GM12864 (cell line): ENCODE measurements at places on chromosomes 16 and 17.

GRCh38 chr16:50604065-50604418 lies 55.8 kb downstream of the NKD1 start:
- DNase-seq: no peak

DNA sequence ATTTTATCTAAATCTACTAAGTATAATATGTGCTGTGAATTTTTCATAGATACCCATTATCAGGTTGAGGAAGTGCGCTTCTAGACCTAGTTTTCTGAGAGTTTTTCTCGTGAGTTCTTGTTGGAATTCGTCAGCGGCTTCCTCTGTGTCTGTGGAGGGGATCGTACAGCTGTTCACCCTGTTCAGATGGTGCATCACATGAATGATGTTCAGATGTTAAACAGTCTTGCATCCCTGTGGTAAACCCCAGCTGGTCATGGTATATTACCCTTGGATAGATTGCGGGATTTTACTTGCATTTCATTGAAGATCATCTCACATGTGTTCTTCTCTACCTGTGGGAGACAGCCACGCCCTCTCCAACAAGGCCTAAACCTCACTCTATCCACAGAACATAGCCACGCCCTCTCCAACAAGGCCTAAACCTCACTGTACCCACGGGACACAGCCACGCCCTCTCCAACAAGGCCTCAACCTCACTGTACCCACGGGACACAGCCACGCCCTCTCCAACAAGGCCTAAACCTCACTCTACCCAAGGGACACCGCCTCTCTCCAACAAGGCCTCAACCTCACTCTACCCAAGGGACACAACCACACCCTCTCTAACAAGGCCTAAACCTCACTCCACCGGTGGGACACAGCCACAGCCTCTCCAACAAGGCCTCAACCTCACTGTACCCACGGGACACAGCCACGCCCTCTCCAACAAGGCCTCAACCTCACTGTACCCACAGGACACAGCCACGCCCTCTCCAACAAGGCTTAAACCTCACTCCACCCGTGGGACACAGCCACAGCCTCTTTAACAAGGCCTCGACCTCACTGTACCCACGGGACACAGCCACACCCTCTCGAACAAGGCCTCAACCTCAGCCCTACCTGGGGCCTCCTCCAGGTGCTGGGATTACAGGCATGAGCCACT lies 180.2 kb upstream of the CHMP6 start:
- DNase-seq: no peak

GRCh38 chr17:7098802-7099459 lies 15.7 kb downstream of the ASGR2 start:
- DNase-seq: no peak

GRCh38 chr17:27216836-27217235 lies 77.1 kb upstream of the WSB1 start:
- peak; percentile 42 for DNase-seq

DNA sequence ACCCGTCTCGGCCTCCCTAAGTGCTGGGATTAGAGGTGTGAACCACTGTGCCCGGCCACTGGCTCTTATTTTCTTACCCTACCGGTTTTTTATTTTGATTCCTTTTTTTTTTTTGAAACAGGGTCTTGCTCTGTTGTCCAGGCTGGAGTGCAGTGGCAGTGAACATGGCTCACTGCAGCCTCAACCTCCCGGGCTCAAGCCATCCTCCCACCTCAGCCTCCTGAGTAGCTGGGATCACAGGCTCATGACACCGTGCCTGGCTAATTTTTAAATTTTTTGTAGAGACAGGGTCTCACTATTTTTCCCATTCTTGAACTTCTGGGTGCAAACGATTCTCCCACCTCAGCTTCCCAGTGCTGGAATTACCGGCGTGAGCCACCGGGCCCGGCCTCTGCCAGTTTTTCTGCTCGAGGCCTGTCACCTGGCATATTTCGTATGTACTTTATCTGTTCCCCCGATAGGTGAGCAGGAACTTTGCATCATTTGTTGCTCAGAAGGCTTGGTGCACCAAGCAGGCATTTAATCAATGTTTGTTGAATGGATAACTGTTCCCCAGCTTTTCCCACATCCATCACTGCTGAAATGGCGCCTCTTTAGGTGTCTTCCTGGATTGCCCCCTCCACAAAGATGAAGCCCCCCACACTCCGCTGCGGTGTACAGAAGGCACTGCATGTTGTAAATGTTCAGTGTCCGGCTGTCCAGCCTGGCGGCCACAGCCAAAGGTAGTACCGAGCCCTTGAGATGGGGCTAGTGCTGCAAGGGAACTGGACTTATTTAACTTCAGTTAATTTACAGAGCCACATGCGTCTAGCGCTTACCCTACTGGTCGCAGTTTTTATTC lies 858 bp upstream of the TELO2 start:
- no peak for DNase-seq

DNA sequence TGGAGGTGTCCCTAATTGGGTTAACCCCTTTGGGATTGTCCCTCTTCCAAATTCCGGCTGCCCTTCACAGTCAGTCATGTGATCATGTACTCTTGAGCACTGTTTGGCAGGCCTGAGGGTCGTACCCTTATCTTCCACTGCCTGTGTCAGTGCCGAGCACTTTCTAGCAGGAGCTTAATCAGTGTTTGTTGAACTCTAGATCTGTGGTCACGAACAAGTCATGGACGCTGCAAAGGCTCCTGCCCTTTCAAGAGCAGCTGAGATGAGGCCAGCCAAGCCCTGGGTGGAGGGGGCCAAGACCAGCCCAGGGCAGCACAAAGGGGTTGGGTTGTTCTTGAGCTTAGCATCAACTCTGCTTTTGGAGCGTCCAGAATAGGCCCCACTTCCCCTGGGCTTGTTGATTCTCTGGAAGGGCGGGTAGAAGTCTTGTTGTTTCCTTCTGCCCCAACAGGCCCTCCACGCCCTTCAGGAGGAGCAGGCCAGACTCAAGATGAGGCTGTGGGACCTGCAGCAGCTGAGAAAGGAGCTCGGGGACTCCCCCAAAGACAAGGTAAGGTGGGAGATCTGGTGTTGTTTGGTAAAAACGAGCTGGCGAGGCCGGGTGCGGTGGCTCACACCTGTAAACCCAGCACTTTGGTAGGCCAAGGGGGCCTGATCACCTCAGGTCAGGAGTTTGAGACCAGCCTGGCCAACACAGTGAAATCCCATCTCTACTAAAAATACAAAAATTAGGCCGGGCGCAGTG lies 5.3 kb downstream of the IFI35 start:
- no peak for DNase-seq

- DNase-seq: no peak
Measured at GRCh38 chr17:50691550-50692447, 15.9 kb downstream of the ANKRD40 start.

GRCh38 chr16:29009050-29009837 lies 24.4 kb downstream of the LAT start:
- DNase-seq: no peak
